ENCODE measurements at places on chromosomes 1 and 21.

- H3K4me3 ChIP-seq, result no peak overlapping the region
- H3K27me3 ChIP-seq, result no peaks in the 10 kb centered on the region
- no peaks in the 10 kb centered on the region for H3K36me3 ChIP-seq
Observed at GRCh38 chr1:88327391-88328267, 356.4 kb upstream of the PKN2 start.

DNA sequence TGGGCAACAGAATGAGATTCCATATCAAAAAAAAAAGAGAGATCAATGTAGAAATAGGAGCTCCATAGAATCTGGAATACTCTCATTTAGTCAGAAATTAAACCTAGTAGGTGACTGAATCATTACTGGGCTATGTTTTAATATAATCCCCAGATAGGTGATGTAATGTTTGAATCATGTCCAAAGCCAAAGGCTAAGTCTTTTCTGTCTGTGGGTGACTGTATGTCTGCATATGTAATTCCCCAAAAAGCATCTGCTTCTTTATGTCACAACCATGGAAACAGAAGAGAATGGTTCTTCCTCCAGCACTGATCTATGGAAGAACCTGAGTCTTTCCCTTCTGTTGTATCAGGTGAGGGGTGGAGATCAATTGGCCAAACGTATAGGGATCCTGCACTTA, 5.8 kb downstream of the LAMC2 start:
- no peak overlapping the region for H3K4me3 ChIP-seq
- peaks cover 14% of the 10 kb centered on the region for H3K4me1 ChIP-seq
- H3K27me3 ChIP-seq, result peaks cover 4% of the 10 kb centered on the region
- no peaks in the 10 kb centered on the region for H3K36me3 ChIP-seq

DNA sequence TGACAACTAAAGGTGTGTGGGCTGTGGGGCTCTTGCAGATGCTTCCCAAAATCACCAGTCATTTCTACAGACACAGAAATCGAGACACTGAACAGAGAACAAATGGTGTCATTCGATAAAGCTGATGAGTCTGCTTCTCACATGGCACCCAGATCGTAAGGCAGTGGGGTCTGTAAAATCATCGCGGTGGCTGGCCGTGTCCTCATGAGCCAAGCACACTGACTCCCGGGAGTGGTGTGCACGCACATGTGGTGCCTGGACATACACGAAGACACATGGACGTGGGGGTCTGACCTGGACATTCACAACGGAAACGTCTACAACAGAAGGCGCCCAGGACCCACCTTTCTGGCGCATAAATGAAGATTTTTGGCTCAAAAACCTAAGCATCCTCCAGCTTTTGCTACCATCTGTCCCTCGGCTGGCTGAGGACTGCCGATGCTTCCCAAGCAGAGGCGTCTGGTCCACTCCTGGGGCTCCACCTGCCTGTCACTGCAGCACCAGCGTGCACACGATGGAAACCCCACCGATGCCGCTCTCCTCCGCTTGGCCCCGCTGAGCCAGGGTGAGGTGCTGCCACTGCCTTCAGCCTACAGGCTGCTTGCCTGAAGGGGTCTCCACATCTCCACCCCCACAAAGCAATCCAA, 6.8 kb downstream of the SMIM1 start:
- H3K36me3 ChIP-seq, result peaks cover 52% of the 10 kb centered on the region
- no peaks in the 10 kb centered on the region for H3K27me3 ChIP-seq
- H3K4me1 ChIP-seq, result peaks cover 10% of the 10 kb centered on the region
- DNase-seq, result no peak
- H3K27ac ChIP-seq, result no peak overlapping the region
- no peak overlapping the region for H3K4me3 ChIP-seq

DNA sequence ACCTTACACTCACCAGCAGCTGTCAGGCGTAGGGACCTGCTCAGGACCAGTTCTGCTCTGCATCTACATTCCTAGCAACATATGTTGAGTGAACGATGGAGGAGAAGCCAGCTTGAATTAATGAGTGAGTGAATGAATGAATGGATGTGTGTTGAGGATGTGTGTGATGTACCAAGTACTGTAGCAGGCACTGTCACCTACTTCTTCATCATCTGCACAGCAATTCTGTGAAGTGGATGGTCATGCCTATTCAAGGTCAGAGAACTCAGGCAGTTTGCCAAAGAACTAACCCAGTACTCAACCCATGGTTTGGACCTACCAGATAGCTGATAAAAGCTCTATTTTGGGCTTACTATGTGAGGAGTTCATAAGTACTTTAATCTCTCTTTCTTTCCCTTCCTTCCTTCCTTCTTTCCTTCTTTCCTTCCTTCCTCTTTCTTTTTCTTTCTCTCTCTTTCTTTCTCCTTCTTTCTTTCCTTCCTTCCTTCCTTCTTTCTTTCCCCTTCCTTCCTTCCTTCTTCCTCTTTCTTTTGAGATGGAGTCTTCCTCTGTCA, 56.9 kb downstream of the ATP1A1 start:
- H3K27ac ChIP-seq, result no peak overlapping the region
- no peaks in the 10 kb centered on the region for H3K27me3 ChIP-seq
- DNase-seq, result no peak
- no peaks in the 10 kb centered on the region for H3K36me3 ChIP-seq
- no peaks in the 10 kb centered on the region for H3K4me1 ChIP-seq

GRCh38 chr1:201284636-201285035, 1.3 kb downstream of the PKP1 start:
- no peak overlapping the region for H3K27ac ChIP-seq
- H3K27me3 ChIP-seq, result peaks cover 6% of the 10 kb centered on the region
- H3K4me1 ChIP-seq, result peaks cover 12% of the 10 kb centered on the region
- no peaks in the 10 kb centered on the region for H3K36me3 ChIP-seq
- no peak overlapping the region for H3K4me3 ChIP-seq

- H3K27me3 ChIP-seq, result peaks cover 3% of the 10 kb centered on the region
- no peaks in the 10 kb centered on the region for H3K4me1 ChIP-seq
- H3K27ac ChIP-seq, result no peak overlapping the region
- H3K4me3 ChIP-seq, result no peak overlapping the region
Observed at GRCh38 chr1:95086949-95087533, 14.3 kb upstream of the ALG14 start.

DNA sequence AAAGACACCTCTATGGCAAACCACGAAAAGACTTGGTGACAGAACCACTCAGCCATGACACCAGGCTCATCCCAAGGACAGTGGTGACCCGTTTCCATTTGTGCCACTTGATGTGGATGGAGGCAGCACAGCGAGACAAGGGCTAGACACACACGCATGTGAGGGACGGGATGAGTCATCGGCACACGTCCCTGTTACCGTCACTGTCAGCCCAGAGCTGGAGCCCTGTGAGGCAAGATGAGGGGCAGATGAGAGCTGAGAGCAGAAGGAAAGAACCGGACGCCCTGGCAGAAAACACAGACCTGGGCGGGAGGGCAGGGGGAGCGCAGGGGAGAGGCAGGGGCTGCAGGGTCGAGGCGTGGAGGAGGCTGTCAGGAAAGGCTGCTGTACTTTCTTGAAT, 57.8 kb downstream of the SIK1 start:
- no peaks in the 10 kb centered on the region for H3K4me1 ChIP-seq
- no peak for DNase-seq
- H3K36me3 ChIP-seq, result no peaks in the 10 kb centered on the region
- H3K27ac ChIP-seq, result no peak overlapping the region
- H3K27me3 ChIP-seq, result no peaks in the 10 kb centered on the region

- peaks cover 38% of the 10 kb centered on the region for H3K4me1 ChIP-seq
- peak within 1 kb of the TSS; percentile 64 for H3K4me3 ChIP-seq
- no peaks in the 10 kb centered on the region for H3K27me3 ChIP-seq
Observed at GRCh38 chr1:52632732-52633290, at the start of gene SHISAL2A. SHISAL2A (plus strand) TSS chr1:52633168; CDS start chr1:52633494, 326 bp downstream.

- H3K36me3 ChIP-seq, result peaks cover 50% of the 10 kb centered on the region
- no peak overlapping the region for H3K27ac ChIP-seq
Observed at GRCh38 chr1:54791880-54792522, 9.1 kb downstream of the TTC22 start.

DNA sequence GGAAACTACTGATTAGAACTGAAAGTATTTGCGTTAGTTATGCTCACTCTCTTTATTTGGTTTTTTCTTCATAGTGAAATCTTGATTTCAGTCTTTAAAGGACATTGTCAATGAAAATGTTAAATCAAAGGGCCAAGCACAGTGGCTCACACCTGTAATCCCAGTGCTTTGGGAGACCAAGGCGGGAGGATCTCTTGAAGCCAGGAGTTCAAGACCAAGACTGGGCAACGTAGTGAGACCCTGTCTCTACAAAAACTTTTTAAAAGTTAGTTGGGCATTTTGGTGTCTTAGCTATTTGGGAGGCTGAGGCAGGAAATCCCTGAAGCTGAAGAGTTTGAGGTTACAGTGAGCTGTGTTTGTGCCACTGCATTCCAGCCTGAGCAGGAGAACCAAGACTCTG, 13.6 kb downstream of the RLF start:
- no peaks in the 10 kb centered on the region for H3K36me3 ChIP-seq
- no peak overlapping the region for H3K27ac ChIP-seq
- no peaks in the 10 kb centered on the region for H3K27me3 ChIP-seq

- peaks cover 21% of the 10 kb centered on the region for H3K4me1 ChIP-seq
- DNase-seq, result no peak
- no peaks in the 10 kb centered on the region for H3K27me3 ChIP-seq
- H3K27ac ChIP-seq, result no peak overlapping the region
- H3K36me3 ChIP-seq, result peaks cover 4% of the 10 kb centered on the region
Observed at GRCh38 chr1:211343607-211344006, 17.0 kb downstream of the TRAF5 start.

GRCh38 chr1:208201229-208201628, 43.0 kb downstream of the PLXNA2 start:
- no peaks in the 10 kb centered on the region for H3K4me1 ChIP-seq
- H3K27me3 ChIP-seq, result no peaks in the 10 kb centered on the region
- no peak overlapping the region for H3K27ac ChIP-seq
- no peak overlapping the region for H3K4me3 ChIP-seq

Data from T-cell (primary cell).